ENCODE measurements at places on chromosomes 12 and 14.

- no peak for DNase-seq
Measured at GRCh38 chr12:52360663-52361271, 6.5 kb downstream of the KRT85 start.

DNA sequence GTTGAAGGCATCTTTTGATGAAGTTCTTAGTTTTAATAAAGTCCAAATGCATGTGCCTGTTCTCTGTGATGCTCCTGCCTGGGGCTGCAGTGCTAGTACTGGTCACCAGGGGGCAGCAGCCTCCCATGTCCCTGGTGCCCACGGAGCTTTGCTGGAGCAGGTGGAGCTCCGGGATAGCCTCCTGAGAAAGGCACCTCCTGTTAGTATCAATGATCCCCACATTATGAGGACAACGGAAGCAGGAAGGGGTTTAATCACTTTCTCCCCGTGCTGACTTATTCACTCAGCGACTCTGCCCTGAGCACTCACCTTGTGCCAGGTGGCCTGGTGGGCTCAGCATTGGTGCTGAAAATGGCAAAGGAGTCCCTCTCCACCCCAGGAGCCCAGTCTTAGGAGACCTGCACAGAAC lies 123.0 kb upstream of the PZP start:
- peak; percentile 16 for DNase-seq

DNA sequence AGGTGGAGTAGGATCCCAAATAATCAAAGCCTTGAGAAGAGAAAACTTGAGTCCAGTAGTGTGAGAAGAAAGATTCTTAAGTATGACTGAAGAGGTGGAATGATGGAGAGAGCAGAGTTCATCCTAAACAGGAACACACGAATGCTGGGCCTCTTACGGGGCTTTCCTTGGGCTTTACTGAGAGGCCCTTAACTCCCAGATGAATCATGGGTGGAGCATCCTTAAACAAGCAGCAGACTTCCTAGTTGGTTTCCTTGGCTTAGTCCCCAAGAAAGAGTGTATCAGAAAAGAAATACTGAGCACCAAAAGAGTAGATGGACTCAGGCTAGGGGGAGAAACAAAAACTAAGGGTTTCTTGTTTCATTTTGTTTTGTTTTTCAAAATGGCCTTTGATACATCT lies 132.5 kb downstream of the GPR135 start:
- DNase-seq, result no peak

DNA sequence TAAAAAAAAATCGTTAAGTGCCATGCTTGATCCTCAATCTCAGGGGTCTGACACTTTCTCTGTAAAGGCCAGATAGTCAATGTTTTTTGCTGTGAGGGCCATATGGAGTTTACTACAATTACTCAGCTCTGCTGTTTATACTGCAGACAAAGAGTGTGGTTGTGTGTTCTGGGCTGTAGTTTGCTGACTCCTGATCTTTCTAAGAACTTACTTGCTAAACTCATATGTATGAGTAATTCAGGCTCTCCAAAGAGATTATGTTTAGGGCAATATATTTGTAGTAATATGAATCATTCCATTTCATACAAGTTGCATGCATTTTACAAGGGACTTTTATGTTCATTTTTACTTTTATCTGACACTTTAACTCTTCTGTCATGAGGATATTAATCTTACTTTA lies 188.2 kb downstream of the TMTC2 start:
- DNase-seq, result no peak

DNA sequence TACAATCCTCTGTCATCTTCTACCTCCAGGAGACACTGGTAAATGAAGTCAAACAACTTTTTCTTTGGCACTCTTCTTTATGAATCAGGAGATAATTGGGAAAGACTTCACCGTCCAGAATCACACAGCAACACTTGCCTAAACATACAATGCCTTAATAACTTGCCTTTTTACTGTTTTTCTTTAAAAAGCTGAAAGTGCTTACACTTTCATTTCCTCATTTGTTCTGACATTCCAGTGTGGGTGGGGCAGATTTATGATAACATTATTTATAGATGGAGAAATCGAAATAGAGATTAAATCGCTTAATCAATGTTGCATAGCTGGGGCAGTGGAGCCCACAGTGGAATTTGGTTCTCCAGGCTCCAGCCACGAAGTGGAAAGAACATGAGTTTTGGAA lies 2.8 kb upstream of the FRS2 start:
- no peak for DNase-seq

DNA sequence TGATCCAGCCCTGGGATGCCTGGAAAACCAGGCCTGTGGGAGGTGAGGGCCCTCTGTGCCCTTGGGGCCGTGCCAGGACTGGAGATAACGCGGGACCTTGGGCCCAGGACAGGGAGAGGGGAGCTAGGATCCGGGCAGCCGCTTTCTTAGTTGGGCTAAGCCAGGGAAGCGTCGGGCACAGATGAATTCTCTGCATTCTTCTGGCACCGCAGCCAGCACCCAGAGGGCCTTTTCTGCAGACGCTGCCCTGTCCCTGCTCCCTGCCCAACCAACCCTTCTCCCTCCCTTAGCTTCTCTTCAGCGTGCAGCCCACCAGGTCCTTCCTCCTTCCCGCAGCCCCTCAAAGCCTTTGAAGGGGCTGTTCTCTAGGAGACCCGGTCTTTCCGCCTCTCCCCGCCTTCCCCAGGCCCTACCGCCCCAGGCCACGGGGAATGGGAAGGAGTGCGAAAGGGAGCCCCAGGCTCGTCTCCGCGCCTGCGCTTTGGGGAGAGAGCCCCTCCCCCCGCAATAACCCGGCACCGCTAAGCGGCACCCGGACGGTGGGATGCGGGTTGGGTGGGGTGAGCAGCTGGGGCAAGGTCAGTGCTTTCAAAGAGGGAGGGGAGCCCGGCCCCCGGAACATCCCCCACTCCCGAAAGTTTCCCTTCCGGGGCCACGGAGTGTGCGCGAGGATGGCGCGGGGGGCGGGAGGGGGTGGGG lies 663 bp downstream of the NCKAP5L start:
- DNase-seq, result no peak

DNA sequence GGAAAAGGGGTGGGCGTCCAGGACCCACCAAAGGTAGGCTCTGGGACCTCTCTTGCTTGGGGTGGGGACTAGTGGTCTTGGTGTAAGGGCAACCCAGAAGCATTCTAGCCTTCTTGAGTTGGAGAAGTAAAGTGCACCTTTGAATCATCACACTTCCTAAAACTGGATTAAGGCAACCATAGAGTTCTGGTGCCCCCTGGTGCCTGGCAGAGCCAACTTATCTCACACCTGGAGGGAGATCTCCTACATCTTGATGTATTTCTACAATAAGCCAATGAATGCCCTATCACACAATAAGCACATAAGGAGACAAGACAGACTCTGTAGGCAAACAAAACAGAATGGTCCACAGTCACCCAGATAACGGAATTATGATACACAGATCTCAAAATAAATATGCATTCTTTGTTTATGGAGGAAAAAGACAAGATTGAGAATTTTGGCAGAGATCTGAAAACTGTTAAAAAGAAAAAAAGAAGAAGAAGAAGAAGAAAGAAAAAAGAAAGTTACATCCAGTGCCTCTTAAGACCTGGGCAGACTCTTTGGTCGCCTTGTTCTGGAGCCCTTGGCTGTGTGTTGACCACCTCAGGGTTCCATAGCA lies 95.9 kb upstream of the PPP2R5C start:
- DNase-seq, result no peak

DNA sequence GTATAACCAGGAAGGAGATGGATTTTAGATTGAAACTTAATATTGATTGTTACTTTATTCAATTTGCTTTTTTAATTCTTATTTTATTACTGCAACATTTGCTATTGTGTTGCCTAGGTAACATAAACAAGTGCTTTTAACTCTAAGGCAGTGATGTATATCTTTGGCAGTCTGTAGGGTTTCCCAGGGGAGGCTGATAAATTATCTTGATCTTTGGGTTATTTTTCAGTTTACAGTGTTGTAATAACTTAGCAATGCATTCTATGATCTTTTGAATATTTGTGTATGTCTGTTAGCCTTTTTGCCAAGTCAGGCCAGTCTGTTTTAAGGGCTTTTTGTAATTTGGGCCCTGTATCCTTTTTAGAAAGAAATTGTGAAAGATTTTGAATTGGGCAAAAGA lies 7.8 kb upstream of the DTD2 start:
- DNase-seq, result no peak

All from bone marrow (tissue), 2 donors.